Activated CD4-positive, alpha-beta memory T cell treated with anti-CD3 and anti-CD28 coated beads, Interleukin-2, amount 10 ng/mL, durations not matched to agents 7 days and 5 days (primary cell): ENCODE measurements at places on chromosomes 4 and X.
A peak's percentile ranks its signal among the peaks of the same experiment; 100 is the strongest.

- no peak for DNase-seq
These were observed 114.9 kb downstream of the PPARGC1A start for GRCh38 chr4:23774909-23775308.

GRCh38 chr4:156336511-156336910 lies 382.8 kb upstream of the CTSO start:
- DNase-seq, result no peak

DNA sequence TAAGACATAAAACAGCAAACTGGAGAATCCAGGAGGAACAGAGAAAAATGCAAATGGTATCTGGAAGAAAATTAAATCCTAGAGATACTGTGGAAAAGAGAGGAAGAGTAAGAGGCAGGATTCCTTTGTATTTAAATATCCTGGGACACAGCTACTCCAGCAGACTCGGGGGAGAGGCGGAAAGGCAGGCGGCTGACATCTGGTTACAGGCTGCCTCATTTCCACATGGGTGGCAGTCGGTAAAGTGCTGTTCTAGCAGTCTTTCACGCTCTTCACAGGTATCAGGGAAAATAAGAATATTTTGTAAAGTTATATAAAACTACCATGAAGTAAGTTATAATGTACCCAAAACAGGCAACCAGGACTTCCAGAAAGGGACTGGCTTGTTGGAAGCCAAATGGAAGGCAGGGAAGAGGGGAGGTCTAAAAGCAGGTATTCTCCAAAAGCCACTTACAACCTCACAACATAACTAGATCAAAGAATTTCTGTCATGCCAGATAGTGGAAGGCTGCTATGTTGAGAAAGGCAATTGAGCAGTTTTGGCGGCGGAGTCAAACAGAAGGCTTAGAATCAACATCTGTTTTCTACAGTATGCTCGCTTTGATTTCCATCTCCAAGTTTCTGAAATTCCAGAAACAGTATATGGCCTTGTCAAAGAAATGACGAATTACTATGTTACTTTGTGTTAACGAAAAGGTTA lies 1.3 kb upstream of the TIGD2 start:
- DNase-seq, result no peak

DNA sequence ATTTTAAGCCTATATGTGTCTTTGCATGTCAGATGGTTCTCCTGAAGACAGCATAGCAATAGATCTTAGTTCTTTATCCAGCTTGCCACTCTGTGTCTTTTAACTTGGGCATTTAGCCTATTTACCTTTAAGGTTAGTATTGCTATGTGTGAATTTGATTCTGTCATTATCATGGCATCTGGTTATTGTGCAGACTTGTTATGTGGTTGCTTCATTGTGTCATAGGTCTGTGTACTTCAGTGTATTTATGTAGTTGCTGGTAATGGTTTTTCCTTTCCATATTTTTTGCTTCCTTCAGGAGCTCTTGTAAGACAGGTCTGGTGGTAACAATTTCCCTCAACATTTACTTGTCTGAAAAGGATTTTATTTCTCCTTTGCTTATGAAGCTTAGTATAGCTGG lies 1443.5 kb downstream of the FAM133A start:
- DNase-seq, result no peak

- no peak for DNase-seq
These were observed 133.7 kb downstream of the PAPSS1 start for GRCh38 chr4:107586371-107586770.

GRCh38 chrX:17848545-17849265 lies 12.4 kb downstream of the RAI2 start:
- DNase-seq, result no peak

- DNase-seq, result no peak
These were observed 106.9 kb upstream of the DCAF12L2 start for GRCh38 chrX:126272795-126273497.

- DNase-seq, result no peak
These were observed 626.8 kb downstream of the TLL1 start for GRCh38 chr4:166499820-166500219.

DNA sequence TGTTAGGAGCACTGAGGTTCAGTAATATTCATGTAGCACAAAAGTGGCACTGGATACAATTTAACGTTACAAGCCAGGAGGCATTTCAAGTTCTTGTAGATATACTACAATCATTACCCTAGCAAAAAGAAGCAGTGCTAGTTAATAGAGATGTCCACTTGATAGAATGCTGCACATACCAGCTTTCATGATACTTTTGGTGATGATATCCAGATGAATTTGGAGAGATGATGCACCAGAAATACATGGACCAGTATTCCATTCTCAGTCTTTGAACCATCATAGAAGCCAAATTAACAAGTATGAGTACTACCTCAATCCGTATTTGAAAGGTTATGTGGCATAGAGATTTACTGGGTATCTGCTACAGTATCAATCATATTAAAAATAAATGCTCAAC lies 421.0 kb upstream of the MAGEB18 start:
- DNase-seq, result no peak

GRCh38 chrX:133440081-133440796 lies 24.9 kb upstream of the GPC4 start:
- DNase-seq, result no peak

GRCh38 chrX:56733459-56734046 lies 4.5 kb downstream of the NBDY start:
- DNase-seq, result peak; percentile 54

DNA sequence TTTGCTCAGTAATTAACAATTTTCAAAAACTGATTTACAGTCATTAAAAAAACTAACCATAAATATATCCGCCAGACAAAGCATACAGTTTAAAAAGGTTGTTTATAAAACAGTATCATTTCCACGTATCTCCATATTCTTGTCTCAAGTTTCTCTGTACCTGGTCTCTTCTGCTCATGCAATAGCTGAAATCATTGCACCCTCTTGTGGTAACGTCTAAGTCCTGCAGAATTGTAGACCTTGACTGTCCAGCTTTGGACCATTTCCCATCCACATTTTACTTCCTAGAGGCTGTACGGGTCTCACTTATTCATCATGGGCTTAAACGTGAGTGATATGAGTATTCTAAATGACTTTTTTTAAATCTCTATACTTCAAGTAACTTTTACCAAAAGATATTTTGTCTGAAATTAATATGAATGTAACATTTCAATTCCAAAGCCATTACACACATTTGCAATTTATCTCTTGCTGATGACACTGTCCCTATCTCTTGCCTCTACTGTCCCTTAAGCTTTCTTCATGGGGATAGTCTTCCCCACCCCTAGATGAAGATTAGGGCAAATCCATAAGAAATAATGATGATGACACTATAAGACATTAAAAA lies 118.5 kb downstream of the BTC start:
- DNase-seq, result no peak

- no peak for DNase-seq
These were observed 166.5 kb upstream of the LDB2 start for GRCh38 chr4:17064959-17065358.

GRCh38 chrX:153646620-153647373 lies at the start of gene DUSP9:
Gene DUSP9 (plus strand): TSS chrX:153647203. CDS start chrX:153647954, 751 bp downstream.
- no peak for DNase-seq

- DNase-seq, result no peak
These were observed 1.1 kb downstream of the UBE2D3 start for GRCh38 chr4:102826105-102826889.

DNA sequence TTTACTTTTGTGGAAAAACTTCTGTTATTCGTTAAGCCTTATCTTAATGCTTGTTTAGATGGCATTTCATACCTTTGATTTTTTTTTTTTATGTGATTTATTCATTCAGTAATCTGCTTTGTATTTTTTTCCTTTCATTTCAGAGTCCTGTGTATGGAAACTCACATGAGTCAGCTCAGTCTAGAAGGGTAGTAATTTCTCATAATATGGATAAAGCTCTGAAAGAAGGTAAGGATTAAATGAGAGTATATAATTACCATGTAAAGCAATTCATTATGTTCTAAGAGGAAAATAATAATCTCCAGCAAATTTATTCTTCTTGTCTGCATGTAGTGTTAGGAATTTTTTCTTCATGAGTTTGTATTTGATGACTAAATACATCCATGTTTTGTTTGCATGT lies 37.8 kb downstream of the SNX25 start:
- DNase-seq, result no peak

GRCh38 chrX:1178580-1179057 lies 33.8 kb downstream of the CRLF2 start:
- DNase-seq, result peak; percentile 30

- no peak for DNase-seq
These were observed 16.2 kb downstream of the GATB start for GRCh38 chr4:151744614-151745013.

DNA sequence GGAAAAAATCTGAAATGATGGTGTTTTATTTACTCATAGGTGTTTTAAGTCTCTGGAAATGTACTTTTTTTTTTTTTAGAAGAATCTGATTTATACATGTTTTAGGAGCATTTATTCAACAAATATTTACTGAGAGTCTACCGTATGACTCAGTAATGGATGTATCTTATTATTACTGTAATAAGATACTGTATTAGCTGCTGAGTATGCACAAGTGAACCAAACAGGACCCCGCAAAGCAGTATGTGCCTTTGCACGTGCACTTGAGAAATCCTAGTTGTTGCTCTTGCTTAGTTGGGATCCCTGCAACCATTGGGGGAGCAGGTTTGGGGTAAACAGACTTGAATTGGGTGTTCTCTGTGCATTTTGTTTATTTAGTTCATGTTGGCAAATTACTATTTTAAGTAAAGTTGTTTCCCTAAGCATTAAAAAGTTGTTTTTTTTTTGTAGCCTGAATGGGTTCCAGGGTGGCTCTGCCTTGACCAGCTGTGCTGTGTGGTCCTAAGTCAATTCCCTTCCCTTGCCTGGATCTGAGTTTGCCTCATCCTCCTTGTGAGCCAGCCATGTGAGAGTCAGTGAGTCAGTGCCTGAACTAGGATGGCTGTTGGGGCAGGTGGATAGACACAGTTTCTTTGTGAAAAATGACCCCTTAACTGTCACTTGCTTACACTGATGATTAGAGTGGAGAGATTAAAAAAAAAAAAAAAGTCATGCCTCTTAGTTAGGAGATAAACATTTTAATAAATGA lies 27.7 kb downstream of the DCUN1D4 start:
- DNase-seq, result no peak
